ENCODE measurements at places on chromosomes 2 and 18.
A peak's percentile ranks its signal among the peaks of the same experiment; 100 is the strongest.

DNA sequence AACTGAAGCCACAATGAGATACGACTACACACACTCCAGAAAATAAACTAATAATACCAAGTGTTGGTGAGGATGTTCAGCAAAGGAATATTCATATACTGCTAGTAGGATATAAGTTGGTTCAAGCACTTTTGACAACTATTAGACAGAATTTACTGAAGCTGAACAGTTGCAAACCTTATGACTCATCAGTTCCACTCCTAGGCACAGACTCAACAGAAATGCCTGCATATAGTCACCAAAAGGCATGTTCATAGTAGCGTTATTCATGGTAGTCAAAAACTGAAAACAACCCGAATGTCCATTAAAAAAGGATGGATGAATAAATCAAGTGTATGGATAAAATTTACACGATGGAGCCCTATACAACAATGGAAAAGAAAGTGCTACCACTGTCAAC, 232.0 kb downstream of the ANAPC1 start:
- no peaks in the 10 kb centered on the region for H3K36me3 ChIP-seq
- no peaks in the 10 kb centered on the region for H3K27me3 ChIP-seq
- H3K4me3 ChIP-seq, result no peak overlapping the region

DNA sequence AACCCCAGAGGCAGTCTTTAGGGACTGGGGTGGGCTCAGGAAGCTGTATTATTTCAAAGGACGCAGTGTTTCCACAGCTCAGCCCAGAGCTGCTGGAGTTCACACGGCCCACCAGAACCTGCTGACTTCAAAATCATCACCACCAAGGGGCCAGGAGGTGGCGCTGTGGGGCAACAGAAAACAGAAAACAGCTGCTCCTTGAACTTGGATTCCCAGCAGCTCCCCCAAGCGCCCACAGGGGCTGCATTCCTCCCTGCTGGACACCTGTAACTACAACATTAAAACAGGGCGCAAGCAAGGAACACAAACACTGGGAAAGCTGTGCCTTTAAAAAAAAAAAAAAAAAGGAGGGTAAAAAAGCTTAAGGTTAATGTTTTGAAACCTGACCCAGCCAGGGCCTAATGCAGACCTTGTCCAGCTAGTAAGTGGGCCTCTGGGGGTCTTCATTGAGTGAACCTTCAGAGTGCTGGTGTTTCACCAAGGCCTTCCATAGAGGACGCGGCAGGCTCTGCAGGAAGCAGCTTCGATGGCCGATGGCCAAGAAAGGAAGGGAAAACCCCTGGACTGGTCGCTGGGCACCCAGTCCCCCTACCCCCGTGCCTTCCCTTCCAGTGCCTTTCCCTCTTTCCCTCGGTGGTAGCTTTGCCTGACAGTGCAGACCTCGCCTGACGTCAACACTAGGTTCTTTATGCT, 25.9 kb downstream of the MLPH start:
- no peaks in the 10 kb centered on the region for H3K36me3 ChIP-seq
- H3K27me3 ChIP-seq, result no peaks in the 10 kb centered on the region
- DNase-seq, result peak; percentile 91
- H3K4me1 ChIP-seq, result no peaks in the 10 kb centered on the region
- no peak overlapping the region for H3K27ac ChIP-seq

DNA sequence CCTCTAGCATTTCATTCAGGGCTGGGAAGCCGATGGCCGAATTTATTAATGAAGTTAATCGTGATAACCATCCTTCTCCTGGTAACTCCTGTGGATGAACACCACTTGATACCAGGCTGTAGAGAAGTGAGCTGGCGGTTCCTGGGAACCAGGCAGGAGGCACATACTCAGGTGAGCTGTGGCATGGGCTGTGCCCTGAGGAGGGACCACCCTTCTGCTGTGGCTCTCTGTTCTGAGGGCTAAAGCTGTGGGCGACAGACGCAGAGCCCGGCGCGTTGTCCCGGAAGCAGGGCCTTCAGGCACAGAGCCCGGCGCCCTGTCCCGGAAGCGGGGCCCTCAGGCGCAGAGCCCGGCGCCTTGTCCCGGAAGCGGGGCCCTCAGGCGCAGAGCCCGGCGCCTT, 462.3 kb upstream of the SALL3 start:
- H3K4me1 ChIP-seq, result no peaks in the 10 kb centered on the region
- DNase-seq, result peak; percentile 50
- no peak overlapping the region for H3K4me3 ChIP-seq
- no peaks in the 10 kb centered on the region for H3K36me3 ChIP-seq

- H3K36me3 ChIP-seq, result no peaks in the 10 kb centered on the region
- DNase-seq, result no peak
- no peaks in the 10 kb centered on the region for H3K4me1 ChIP-seq
Measured at GRCh38 chr2:225640550-225640949, 241.0 kb downstream of the NYAP2 start.

DNA sequence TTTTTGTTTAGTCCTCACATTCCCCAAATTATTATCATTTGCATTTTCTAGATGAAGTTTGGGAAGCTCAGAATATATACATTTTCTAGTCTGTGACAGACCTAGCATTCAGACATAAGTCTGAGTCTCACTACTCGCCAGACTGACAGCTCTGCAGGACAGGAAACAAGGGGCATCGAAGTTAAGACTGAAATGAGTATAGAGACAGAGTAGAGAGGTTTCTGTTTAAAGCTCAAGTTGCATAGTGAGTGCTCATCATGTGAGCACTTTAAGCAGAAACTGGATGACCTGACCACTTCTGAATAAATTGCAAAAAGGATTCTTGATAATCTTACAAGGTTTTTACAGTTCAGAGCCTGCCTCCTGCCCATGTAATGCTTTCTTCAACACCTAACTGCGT, 1.1 kb downstream of the HADHB start:
- peaks cover 2% of the 10 kb centered on the region for H3K4me1 ChIP-seq
- no peak for DNase-seq
- H3K27me3 ChIP-seq, result no peaks in the 10 kb centered on the region
- H3K27ac ChIP-seq, result peak overlapping the region; percentile 95
- peak overlapping the region; percentile 90 for H3K4me3 ChIP-seq

DNA sequence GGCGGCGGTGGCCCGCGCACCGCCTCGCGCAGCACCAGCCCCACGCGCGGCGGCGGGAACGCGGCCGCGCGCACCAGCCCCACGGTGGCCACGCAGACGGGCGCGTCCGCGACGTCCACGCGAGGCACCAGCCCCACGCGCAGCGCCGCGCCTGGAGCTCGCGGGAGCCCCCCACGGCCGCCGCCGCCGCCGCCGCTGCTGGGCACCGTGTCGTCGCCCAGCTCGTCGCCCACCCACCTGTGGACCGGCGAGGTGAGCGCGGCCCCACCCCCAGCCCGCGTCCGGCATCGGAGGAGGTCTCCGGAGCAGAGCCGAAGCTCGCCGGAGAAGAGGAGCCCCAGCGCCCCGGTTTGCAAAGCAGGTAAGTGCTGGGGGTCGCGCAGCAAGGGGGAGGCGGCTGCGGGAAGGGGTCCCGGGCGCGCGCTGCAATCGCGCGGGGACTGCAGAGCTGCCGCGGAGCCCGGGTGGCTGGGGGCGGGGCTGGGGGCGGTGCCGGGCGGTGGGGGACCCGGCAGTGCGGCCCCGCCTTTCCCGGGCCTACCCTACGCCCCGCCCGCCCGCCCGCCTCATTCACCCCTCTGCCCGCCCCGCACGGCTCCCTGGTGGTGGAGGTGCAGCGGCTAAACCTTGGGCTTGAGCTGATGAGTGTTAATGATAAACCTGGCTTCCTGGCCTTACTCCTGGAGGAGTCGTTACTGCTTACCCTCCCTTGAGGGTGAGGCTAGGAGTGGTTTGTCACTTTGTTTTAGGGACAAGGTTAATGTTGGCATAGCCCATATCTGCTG, 851 bp downstream of the FAM117B start:
- H3K4me3 ChIP-seq, result peak overlapping the region; percentile 75
- DNase-seq, result peak; percentile 81
- peak overlapping the region; percentile 87 for H3K27ac ChIP-seq

DNA sequence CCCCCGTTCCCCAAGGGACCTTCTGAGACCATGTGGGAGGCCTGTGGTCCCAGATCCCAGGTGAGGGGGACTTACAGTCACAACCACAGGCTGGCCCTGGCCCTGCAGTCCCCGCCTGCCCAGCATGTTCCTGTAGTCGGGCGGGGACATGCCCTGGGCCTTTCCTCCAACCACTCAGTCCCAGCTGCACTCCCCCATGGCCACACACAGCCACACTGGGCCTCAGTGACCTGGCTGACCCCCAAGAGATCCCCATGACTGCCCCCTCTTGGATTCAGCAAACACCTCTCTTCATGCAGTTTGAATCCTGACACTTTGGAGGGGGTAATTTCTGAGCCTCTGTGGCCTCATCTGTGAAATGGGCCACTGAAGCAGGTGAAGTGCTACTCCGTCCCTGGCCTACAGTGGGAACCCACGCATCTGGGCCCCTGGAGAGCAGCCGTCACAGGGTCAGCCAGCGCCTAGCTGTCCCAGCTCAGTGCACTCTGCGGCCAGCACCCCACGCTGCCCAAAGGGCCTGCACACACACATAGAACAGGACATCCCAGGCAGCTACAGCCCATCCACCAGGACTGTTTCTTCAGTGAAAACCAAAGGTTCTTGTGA, 12.7 kb upstream of the ARHGEF4 start:
- H3K27me3 ChIP-seq, result no peaks in the 10 kb centered on the region
- no peaks in the 10 kb centered on the region for H3K36me3 ChIP-seq
- H3K4me1 ChIP-seq, result peaks cover 10% of the 10 kb centered on the region

- no peaks in the 10 kb centered on the region for H3K4me1 ChIP-seq
- no peak for DNase-seq
- no peak overlapping the region for H3K27ac ChIP-seq
- H3K36me3 ChIP-seq, result no peaks in the 10 kb centered on the region
Measured at GRCh38 chr2:173808718-173809117, 156.5 kb downstream of the SP3 start.

- no peaks in the 10 kb centered on the region for H3K36me3 ChIP-seq
- H3K27me3 ChIP-seq, result no peaks in the 10 kb centered on the region
- peak overlapping the region; percentile 64 for H3K4me3 ChIP-seq
- DNase-seq, result no peak
- H3K27ac ChIP-seq, result peak overlapping the region; percentile 83
Measured at GRCh38 chr2:156320486-156321098, 11.9 kb downstream of the NR4A2 start.

- no peaks in the 10 kb centered on the region for H3K36me3 ChIP-seq
- DNase-seq, result no peak
- H3K4me1 ChIP-seq, result no peaks in the 10 kb centered on the region
- no peak overlapping the region for H3K4me3 ChIP-seq
- H3K27me3 ChIP-seq, result no peaks in the 10 kb centered on the region
Measured at GRCh38 chr2:157459486-157459885, 15.6 kb upstream of the CYTIP start.

DNA sequence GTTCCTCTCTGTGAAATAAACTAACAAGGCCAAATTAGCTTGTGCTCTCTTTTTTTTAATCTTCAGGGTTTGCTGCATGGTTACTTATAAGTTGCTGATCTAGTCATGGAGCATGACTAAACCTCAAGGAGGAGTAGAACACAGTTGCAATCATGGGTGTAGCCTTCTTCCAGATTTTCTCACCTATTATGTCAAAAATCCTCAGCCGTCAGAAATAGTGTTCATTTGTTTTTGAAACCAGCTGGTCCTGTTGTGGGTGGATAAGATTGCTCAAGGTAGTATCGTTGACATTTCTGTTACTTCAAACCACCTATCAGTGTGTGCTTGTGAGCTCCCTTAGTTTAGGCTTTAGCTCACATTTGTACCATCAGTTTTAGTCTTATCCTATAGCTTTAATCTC, 11.2 kb downstream of the RELCH start:
- H3K27ac ChIP-seq, result no peak overlapping the region
- no peak for DNase-seq
- no peaks in the 10 kb centered on the region for H3K4me1 ChIP-seq
- H3K36me3 ChIP-seq, result no peaks in the 10 kb centered on the region

DNA sequence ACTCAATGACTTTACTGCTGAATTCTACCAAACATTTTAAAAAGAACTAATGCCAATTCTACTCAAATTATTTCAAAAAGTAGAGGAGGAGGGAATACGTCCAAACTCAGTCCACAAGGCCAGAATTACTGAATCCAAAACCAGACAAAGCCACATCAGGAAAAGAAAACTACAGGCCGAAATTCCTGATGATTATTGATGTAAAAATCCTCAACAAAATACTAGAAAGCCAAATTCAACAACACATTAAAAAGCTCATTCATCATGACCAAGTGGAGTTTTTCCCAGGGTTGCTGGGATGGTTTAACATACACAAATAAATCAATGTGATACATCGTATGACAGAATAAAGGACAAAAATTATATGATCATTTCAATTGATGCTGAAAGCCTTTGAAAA, 103.9 kb upstream of the UBE2E3 start:
- H3K4me1 ChIP-seq, result no peaks in the 10 kb centered on the region
- no peaks in the 10 kb centered on the region for H3K36me3 ChIP-seq
- no peaks in the 10 kb centered on the region for H3K27me3 ChIP-seq
- no peak overlapping the region for H3K4me3 ChIP-seq
- no peak for DNase-seq
- no peak overlapping the region for H3K27ac ChIP-seq

DNA sequence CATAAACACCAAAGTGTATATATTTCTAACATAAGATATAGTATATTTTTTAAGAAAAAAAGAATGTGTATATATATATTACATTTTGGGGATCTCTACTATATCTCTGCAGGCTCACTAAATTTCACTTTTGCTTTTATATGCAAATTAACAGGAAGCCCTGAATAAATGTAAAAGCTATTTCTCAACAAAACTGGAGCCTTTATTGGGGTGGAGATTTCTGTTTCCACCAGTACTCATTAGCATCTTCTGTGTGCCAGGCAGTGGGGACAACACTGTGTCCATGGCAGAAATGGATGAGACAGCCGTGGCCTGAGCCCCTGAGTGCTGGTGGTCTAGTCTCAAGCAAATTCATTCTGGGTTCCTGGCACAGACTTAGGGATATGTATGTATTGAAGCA, 41.3 kb downstream of the C18orf63 start:
- peaks cover 3% of the 10 kb centered on the region for H3K4me1 ChIP-seq
- no peak overlapping the region for H3K27ac ChIP-seq
- DNase-seq, result no peak
- H3K4me3 ChIP-seq, result no peak overlapping the region
- no peaks in the 10 kb centered on the region for H3K36me3 ChIP-seq

- no peaks in the 10 kb centered on the region for H3K27me3 ChIP-seq
- no peak overlapping the region for H3K27ac ChIP-seq
- DNase-seq, result no peak
- peaks cover 13% of the 10 kb centered on the region for H3K4me1 ChIP-seq
- no peak overlapping the region for H3K4me3 ChIP-seq
Measured at GRCh38 chr2:39608263-39608575, 57.5 kb upstream of the TMEM178A start.

- H3K27me3 ChIP-seq, result no peaks in the 10 kb centered on the region
- H3K27ac ChIP-seq, result no peak overlapping the region
- H3K36me3 ChIP-seq, result peaks cover 13% of the 10 kb centered on the region
- DNase-seq, result no peak
- no peak overlapping the region for H3K4me3 ChIP-seq
- H3K4me1 ChIP-seq, result no peaks in the 10 kb centered on the region
Measured at GRCh38 chr2:24164416-24164973, 10.4 kb upstream of the FAM228A start.

DNA sequence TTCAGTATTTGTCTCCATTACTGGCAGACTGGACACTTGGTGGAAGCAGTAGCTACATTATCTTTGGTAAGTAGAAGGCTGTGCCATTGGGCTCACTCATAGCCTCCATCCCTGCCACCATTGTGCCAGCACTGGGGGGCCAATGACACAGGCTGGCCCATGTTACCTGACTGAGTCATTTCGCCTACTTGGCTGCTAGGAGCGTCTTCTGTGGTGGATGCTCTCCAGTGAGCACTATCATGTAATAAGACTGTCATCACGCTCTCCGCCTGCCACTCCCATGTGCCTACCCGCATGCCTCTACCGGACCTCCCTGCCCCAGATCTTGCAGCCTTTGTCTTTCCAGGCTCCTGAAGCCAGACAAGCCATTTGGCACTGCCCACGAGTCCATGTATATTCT, 56.2 kb downstream of the LONRF2 start:
- no peaks in the 10 kb centered on the region for H3K4me1 ChIP-seq
- no peak for DNase-seq
- no peak overlapping the region for H3K4me3 ChIP-seq
